Fibroblast of the aortic adventitia (primary cell): ENCODE measurements at places on chromosomes 13 and 19. TPM values are rescaled to one million over a fixed set of nuclear protein-coding genes. Genes with fewer than 3 reads are reported as not detected.

DNA sequence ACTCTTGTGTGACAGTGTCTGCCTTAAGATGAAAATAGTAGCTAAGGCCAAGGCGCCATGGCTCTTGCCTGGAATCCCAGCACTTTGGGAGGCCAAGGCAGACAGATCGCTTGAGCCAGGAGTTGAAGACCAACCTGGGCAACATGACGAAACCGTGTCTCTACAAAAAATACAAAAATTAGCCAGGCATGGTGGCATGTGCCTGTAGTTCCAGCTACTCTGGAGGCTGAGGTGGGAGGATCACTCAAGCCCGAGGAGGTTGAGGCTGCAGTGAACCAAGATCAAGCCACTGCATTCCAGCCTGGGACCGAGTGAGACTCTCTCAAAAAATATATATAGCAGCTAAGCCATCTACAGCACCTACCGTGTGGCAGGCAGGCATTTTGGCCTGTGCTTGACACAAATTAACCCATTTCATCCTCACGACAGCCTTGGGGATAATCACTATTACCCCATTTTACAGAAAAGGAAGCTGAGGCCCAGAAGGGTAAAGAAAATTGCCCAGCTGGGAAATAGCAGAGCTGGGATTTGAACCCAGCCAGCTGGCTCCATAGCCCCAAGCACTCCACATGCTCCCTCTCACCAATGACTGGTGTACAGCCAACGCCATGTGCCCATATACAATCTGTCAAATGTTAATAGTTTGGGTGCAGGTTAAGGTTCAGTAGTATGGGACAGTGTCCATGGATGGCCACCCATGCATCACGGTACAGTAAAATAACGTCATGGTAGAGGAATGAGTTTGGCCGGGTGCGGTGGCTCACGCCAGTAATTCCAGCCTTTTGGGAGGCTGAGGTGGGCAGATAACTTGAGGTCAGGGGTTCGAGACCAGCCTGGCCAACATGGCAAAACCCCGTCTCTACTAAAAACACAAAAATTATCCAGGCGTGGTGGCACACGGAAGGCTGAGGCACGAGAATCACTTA, 3.1 kb downstream of the SLC1A5 start:
- DNase-seq, result peak; percentile 56

DNA sequence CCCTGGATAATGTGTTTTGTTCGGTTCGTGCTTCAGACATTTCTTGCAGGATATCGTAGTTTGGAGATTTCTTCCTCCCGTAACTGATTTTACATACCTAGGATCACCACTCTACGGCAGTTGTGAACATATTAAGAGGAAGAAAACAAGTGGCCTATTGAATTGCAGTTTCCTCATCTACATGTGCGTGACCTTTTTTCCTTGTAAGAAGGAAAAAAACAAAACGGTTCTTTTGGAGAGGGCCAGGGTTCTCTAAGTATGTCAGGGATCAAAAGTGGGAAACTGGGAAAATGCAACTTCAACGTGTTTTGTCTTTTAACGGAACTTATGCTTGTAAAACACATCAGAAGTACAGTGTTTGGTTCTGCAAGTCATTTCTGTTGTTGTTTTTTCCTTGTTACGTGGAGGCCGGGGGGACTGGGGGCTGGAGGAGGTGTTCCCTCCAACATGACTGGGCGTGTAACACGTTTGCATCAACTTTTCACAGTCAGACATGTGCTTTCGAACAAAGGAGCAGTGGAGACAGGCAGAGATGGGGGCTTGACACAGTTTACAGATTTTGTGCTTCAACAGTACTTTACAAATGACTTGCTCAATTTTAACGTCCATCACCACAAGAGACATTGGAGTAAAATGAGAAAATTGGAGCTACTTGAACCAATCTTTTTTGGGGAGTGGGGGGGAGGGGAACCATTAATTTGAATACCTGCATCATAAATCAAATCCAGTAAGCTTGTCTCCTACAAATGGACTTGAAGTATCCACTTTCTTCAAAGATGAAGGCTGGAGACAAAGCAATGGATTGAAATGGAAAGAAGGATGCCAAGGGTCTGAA, 3.8 kb downstream of the ZC3H4 start:
- peak; percentile 58 for DNase-seq

DNA sequence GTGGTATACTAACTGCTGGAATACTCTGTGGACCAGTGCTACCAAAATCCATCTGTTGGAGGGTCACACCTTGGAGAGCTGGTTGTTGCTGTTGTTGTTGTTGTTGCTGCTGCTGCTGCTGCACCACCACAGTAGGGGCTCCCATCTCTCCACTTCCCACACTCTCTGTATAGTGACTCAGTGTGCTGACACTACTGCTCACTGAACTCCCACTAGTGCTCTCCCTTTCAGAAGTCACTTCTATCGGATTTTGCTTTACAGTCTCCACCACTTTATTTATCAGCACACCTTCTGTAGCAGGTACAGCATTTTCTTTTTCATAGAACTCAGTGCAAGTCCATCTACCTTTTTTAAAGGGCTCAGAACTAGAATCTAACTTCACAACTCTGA, 1.7 kb downstream of the TSC22D1 start:
- no peak for DNase-seq

GRCh38 chr19:4870025-4870700, 2.7 kb upstream of the PLIN3 start:
- DNase-seq, result peak; percentile 93

DNA sequence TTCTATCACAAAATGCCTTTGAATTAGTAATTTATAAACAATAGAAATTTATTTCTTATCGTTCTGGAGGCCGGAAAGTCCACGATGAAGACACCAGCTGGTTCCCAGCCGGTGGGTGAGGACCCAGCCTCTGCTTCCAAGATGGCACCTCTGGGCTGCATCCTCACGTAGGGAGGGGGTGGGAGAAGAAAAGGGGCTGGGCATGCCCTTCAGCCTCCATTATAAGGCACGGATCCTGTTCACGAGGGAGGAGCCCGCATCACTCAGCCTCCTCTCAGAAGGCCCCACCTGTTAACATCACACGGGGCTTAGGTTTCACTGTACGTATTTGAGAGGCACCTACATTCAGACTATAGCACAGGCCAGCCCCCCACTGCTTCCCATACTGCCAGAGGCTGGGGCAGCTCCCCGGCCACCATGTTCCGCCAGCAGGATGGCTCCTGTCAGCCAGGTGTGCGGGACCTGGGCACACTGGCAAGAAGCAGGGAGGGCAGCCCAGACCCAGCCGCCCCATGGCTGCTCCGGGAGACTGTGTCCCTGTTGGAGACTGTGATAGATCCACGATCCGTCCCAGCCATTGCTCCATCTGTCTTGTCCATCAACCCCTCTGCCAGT, 131.6 kb downstream of the SOX1 start:
- no peak for DNase-seq

DNA sequence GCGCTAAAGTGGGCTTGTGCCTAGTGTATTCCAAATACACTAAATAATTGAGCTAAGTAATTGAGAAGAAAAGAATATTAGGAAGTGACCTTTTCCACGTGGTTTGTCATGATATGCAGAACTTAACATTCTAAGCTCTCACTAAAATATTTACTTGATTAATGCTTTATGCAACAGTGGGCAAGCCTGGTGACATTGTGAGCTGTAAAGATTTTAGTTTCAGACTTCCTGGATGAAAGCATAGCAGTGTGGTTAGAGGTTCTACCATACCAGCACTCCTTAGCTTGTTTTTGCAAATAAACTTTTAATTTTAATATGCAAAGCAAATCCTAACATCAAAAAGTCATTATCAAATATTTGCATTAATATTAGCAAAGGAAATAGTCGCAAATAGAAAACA, 1065.1 kb upstream of the SPRY2 start:
- DNase-seq, result no peak

- DNase-seq, result no peak
Measured at GRCh38 chr19:40600570-40601133, 517 bp upstream of the LTBP4 start.

DNA sequence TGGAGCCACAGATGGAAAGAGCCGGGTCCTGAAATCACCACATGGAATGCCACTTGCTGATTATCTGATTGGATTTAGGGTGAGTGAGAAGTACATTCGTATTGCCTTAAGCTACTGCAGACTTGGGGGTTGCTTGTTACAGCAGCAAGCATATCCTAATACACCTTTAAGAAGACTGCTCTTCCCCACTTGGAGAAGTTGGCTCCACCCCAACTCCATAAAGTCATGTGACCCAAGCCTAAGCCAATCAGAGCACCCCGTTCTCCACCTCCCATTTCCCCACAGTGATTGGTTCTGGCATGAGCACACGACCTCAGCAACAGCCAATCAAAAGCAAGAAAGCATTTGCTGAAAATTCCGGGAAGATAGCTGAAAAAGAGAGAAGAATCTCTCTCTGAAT, 23.1 kb downstream of the CACNA1A start:
- DNase-seq, result no peak

Gene OR10H1
- total RNA-seq, result not detected in 2 replicates

Gene OR4F17
- total RNA-seq, result not detected in 2 replicates

Gene CNN1
- 2.2 and 4.2 TPM in 2 replicates for total RNA-seq

Gene SULT2A1
- total RNA-seq, result not detected in 2 replicates
